ENCODE measurements at places on chromosomes 3 and 15.

DNA sequence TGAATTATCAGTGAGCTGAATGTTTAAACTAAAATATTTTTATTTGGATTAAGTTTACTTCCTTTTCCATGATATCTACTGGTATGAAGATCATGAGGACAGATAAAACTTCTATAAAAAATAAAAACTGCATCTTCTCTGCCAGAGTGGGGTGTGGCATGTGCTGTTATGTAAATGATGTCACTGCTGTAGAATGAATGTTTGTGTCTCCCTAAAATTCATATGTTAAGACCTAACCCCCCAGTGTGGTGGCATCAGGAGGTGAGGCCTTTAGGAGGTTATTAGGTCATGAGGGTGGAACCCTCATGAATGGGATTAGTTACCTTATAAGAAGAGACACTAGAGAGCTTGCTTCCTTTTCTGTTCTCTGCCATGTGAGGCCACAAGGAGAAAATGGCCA, 178.7 kb upstream of the DPH6 start:
- DNase-seq, result no peak

DNA sequence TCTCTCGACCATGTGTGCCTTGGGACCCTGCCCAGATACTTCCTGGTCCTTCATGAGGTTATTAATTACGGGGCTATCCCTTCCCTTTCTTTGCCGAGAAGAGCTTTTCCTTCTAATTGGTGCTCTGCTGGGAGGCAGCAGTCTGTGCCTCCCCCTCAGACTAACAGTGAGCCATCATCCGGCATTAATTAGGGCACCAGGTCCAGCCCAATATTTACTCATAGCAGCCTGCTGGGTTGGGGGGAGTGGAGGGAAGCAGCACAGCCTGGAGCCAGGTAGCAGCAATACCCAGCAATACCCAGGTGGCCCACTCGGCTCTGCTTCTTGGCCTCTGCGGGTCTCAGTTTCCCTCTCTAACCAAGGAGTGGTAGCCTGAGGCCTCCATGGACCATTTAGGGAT, 20.1 kb downstream of the CACNA2D2 start:
- no peak for DNase-seq

- peak; percentile 12 for DNase-seq
Observed at GRCh38 chr3:46065294-46065705, 38.0 kb upstream of the XCR1 start.

DNA sequence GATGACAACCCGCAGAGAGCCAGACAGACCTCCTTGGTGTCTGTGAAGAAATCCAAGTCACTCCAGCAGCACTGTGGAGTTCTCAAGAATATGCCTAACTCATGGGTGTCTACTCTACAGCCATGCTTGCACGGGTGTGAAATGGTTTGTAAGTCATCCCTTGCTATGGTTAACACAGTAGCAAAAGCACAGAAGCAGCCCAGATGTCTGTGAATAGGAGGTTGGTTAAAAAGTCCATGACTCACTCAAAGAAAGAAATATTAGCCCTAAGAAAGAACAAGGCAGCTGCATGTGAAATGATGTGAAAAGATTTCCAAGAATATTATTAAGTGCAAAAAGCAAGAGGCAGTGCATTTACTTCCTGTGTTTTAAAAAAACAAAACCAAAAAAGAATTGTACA, 12.1 kb upstream of the LIMD1 start:
- DNase-seq, result no peak

- no peak for DNase-seq
Observed at GRCh38 chr15:93965304-93965908, 266.0 kb upstream of the MCTP2 start.

DNA sequence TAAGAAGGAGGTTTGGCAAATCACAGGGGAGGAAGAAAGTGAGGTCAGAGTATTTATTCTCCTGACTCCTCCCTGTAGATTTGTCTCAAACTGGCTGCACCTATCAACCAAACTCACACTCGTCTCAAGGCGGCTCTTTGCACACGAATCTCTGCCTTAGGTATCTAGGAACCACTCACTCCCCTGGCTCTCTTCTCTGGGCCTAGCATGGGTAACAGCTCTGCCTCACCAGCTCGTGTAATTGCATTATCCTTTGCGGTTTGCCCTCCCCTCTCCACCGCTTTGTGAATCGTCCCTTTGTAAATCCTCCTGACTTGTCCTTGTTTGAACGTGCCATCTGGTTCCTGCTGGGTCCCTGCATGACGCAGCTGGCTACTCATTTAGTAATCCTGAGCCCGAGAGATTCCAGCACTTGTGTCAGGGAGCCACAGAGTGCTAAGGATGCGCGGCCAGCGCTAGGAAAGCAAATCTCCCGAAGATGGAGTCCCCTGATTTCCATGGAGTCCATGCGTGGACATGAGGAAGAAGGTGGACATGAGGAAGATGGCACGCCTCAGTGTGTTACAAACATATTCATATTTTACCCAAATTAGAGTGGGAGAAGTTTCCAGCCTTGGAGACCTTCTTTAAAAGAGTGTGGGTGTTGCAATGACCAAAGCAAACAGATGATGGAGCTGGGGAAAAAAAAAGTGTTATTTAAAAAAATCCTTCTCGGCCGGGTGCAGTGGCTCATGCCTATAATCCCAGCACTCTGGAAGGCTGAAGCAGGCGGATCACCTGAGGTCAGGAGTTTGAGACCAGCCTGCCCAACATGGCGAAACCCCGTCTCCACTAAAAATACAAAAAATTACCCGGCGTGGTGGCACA, 26.7 kb downstream of the NRROS start:
- DNase-seq, result no peak

- DNase-seq, result peak; percentile 95
Observed at GRCh38 chr15:81293728-81294515, 30.0 kb downstream of the STARD5 start.

GRCh38 chr3:170760174-170760526, 109.8 kb downstream of the RPL22L1 start:
- no peak for DNase-seq

GRCh38 chr3:107035176-107035575, 342.1 kb upstream of the CCDC54 start:
- DNase-seq, result no peak

GRCh38 chr3:18660059-18660458, 234.9 kb upstream of the SATB1 start:
- no peak for DNase-seq

- peak; percentile 31 for DNase-seq
Observed at GRCh38 chr3:113912552-113913236, 35.1 kb upstream of the ZDHHC23 start.

DNA sequence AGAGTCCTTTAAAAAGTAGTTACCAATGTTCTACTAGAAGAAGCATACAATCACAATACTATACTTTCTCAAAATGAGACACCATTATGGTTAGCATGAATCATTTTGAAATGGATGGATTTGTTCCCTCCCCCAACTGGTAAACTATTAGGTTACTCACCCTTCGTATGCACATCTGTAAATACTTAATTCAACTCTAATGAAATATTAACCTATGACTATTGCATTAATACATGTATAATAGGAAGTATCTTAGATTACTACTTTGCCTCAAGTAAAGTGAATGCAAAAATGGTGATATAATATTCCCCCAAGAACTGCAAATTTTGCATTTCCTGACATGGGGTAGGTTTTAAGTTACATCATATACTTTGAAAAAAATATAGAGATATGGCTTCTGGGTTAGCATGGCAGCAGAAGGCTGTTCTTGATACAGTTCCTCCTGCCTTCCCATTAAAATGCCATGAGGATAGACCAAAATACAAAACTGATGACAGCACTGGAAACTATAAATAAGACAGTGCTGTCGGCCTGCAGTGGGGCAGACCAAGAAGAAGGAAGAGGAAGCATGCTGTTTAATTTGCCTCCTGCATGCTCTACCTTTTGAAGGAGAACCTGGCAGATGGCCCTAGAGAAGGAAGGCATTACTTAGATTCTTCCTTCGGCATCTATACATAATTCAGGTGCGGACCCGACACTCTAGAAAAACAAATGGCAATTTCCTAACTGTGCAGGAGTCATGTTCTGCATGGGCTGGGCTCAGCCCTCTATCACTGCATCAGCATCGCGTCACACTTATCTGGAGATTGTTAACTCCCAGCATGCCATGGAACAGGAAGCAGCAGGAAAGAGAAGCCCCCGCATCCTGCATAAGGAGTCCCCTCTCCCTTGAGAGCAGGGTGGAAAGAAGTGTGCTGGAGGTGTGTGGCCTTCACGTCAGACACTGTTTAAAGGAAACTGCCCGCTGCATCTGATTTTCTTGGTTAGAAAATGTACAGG, 41.8 kb upstream of the NEO1 start:
- no peak for DNase-seq

- no peak for DNase-seq
Observed at GRCh38 chr15:48693484-48693883, 48.0 kb upstream of the FBN1 start.

DNA sequence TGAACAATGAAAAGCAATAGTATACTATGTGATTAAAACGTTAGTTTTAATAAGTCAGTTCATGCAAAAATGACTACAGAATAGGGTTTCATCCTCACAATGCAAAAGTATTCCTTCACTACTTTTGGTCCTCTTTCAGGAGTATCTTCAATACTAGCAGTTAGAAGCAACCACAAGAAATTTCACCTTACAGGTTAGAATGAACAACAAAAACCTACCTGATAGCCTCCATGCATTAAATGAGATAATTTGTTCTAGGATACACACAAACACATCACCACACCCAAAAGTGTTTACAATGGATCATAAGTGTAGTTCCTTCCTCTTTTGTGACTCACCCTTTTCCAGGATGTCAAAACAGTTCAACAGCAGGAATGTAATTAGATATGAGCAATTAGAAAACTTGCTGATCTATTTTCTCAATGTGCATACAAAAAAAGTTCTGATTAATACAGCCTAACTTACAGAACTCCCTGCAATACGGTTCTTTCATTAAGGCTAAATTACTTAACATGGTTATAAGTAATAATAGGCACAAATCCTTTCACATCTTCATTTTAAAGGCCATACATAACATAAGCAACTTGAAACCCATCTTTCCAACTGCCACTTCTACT, 21.6 kb downstream of the UACA start:
- DNase-seq, result no peak

GRCh38 chr15:43273243-43273642, 6.5 kb upstream of the TGM5 start:
- no peak for DNase-seq

GRCh38 chr3:193826159-193826795, 233.3 kb downstream of the OPA1 start:
- no peak for DNase-seq

- no peak for DNase-seq
Observed at GRCh38 chr15:48887144-48887543, 9.2 kb downstream of the EID1 start.

GRCh38 chr3:32888739-32889138, 62.7 kb upstream of the CCR4 start:
- DNase-seq, result no peak

DNA sequence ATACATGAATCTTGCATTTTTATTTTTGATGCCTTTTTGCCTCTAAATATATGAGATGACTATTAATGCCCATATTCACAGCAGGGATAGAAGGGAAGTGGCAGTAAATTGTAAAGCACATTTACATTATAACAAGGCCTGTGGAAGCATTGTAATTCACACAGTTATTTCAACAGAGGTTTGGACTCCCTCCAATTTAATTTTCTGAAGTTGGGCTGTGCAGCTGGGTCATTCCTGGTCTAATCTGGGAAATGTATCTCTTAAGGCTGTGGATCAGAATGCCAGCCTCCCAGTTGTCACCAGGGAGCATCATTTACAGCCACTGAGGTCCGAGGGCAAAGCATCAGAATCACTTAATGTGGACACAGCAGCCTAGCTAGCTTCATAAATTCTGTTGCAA, 434.5 kb downstream of the MFSD1 start:
- DNase-seq, result no peak
